Cerebellum (tissue), 4 donors: ENCODE measurements at places on chromosomes 7 and 10. TPM values are rescaled to one million over a fixed set of nuclear protein-coding genes. Genes with fewer than 3 reads are reported as not detected.
A peak's percentile ranks its signal among the peaks of the same experiment; 100 is the strongest.

DNA sequence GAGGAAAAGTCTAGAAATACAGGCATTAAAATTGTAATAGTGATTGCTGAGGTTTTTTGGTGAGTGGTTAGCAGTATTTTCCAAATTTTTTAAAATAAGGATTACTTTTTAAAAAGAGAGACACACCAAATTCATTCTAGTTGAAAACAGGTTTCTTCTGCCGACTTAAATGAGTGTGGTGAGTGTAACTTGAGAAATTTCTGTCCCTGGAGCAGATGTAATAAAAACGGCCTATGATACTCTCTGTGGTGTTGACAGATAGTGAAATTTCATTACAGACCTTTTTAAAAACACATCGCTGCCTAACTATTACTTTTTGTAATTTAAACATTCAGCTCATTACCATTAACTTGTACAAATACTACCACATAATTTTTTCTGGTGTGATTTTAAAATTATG is 90.1 kb downstream of the CYP51A1 start:
- no peak for DNase-seq

DNA sequence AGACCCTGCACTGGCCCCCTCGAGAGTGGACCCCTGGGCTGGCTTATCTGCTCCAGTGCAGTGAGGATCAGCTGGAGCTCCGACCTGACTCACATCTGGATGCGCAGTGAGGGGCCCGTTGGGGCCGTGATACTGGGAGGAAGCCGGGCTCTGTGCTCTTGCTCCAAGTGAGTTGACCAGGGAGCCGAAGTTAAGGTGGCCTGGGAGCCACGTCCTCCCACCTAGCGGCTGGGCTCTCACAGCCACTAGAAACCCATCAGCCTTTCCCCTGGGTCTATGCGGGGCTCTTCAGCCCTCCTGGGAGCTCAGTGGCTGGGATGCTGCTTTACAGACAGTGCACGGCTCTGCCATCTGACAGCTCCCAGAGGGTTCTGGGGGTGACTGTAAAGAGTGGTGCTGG is 9.1 kb downstream of the ALKBH4 start:
- DNase-seq, result no peak

- DNase-seq, result no peak
Observed at GRCh38 chr10:3579845-3580244, 205.2 kb downstream of the KLF6 start.

- DNase-seq, result no peak
Observed at GRCh38 chr10:14124941-14125340, 205.8 kb downstream of the FRMD4A start.

GRCh38 chr7:109527833-109528232 is 958.2 kb downstream of the DNAJB9 start:
- DNase-seq, result no peak

Gene EPDR1
- total RNA-seq, result 21.2 TPM

Gene ATE1
- 31.8 TPM for total RNA-seq

DNA sequence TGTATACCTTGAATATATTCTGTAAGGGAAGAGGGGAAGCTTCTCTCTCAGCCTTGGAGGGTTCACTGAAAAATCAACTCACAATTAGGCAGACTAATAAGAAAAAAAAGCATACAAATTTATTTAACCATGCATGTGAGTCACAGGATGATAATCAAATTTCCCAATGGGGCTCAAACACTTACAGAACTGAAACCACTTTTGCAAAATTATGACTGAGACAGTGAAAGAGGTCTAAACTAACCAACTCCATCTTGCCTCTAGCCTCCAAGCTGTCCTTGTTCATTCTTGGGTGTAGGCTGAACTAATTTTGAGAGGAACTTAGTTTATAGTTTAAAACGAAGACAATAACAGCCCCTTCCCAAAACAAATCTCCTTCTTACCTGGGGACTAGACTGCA is 618.3 kb upstream of the AUTS2 start:
- no peak for DNase-seq

DNA sequence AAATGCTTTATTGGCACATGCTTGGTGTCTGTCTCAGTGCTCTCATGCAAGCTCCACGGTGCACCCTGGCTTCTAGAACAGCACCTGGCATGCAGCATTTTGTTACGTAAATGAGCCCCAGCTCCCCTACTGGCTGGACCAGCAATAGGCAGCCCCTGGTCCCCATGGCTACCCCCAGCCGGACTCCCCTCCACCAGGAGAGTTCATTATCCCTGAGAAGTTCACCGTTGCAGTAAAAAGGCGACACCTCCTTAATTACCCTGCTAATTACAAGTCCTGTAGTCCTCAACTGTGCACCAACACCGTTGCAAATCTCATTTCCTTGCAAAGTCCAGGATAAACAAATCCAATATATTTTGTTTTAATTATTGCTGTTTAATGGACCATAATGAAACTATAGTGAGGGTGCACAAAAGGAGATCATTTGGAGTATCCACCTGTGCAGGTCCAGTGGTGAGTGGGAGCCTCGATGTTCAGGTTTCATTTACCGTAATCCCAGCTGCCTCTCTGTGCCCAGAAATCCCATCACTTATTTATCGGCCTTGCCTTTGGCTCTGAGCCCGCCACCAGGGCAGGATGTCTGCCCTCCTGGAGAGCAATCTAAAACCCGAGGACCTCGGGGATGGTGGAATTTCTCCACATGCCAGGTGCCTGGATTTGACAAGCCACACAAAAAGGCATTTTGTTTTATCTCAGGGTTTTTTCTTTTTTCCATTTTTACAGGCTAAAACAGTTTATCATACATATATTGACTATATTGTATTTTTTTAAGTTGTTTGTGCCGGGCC is 12.8 kb upstream of the DRGX start:
- DNase-seq, result no peak

DNA sequence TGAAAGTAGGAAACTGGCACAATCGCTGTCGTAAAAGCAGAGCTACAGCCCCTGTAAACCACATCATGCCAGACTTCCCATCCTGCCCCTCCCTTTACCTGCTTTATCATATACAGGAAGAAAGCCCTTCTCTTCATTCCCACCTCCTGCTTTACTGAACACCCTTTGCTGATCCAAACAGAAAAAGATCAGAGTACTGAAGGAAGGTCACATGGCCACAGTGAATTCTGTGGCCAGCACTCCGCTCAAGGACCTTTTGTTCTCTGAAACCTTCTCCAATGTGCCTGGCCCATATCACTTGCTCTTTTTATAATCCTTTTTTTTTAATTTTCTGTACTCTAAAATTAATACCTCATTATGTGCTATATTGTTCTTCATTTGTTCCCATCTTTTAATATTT is 108.8 kb upstream of the LRGUK start:
- DNase-seq, result no peak

DNA sequence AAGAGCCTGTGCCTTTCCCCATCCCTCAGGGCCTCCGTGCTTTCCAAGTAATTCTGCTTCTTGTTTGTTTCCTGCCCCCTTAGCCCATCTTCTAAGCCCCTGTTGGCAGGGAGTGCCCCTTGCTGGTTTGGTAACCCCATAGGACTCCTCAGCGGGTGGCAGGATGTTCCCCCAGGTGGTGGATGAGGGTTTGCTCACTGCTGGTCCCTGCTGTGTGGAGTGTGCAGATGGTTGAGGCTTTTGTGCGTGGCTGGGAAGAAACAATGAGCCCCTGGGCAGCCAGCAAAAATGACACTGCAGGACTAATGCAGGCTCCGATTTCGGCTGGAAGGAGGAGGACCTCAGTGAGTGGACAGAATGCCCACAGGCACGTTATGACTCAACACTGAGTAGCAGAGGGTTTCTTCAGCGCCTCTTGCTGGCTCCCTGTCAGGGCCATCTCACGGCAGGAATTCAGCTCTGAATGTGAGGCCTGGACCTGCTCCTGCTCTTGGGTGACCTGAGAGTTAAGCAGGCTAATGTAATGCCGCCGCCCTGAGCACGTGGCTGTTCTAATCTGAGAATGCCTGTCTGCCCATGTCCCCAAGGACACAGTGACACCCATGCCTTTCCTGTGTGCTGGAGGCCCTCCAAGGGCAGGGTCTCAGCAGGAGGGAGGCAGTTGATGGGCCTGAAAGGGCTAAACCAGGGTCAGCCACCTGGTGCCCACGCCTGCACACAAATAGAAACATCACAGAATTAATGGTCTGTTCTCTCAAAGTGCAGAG is 16.6 kb downstream of the BAG3 start:
- no peak for DNase-seq

Gene ADAM12
- total RNA-seq, result 16.7 TPM

GRCh38 chr7:134660242-134660785 is 13.7 kb downstream of the BPGM start:
- no peak for DNase-seq

DNA sequence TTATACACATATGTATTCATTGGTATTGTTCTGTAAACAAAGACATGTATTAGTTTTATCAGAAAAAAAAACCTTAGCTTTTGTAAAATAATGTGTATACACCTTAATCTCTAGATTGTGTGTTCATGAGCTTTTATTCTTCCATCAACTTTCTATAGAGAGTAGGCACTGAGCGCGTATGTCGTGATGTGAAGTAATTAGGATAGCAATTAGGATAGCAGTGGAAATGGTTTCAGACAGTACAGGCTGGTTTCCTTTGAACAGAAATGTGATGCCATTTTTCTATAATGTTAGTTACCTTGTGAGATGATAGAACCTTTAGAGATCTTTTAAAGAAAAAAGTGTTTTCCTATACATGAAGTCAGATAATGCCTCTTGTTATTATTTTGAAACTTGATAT is 237.7 kb upstream of the LRRN3 start:
- no peak for DNase-seq

Gene NME8
- not detected for total RNA-seq

GRCh38 chr7:18123508-18124239 is 96.0 kb upstream of the PRPS1L1 start:
- DNase-seq, result no peak

DNA sequence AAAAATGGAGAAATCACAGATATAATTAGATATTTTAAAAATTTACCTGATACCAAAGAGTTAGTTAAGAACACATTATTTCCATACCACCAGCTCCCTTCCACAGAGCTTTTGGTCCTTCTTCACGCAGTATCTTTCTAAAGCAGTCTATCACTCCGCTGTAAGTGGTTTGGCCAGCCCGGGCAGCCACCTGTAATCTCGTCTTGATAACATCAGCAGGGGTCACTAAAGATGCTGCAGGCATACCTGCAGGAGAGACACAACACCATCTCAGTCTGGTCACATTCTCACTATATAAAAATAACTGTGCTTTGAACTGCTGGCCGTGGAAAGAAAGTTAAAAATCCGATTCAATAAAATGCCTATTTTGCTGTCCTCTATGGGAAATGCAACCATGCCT is 200.1 kb downstream of the SLC25A13 start:
- DNase-seq, result no peak

Gene KAZALD1
- total RNA-seq, result 1.3 TPM

DNA sequence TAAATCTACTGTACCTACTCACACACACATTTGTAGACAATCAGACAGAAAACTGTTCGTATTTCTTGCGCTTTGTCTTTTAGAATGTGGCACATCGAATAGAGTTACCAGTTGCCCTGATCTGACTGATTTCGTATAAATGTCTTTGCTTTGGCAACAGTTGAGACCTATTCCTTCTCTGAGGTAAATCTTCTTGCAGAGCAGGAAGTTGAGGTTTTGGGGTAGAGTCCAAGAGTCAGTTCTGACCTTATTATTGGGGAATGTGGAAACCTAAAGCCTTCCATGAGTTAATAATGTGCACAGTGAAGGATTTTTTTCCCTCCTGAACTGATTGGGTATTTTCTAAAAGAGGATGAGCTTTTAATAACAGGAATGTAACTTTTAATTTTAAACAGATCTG is 135.3 kb downstream of the KIAA1217 start:
- no peak for DNase-seq

DNA sequence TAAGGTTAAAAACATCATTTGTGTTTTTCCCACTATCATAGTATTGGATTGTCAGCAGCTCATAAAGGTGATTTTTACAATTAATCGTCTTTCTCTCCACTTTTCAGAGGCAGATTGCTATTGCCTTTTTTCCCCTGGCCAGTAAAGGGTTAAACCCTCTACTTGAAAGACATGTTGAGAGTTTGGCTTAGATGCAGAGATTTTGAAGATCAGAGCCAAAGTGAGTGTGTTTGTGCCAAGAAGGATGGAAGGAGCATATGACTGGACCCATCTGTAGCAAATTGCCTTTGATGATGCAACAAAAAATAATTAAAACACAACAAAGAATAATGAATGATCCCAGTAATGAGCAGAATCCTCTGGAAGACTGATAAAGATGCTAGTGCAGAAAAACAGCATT is 373.1 kb downstream of the MALRD1 start:
- peak; percentile 35 for DNase-seq

DNA sequence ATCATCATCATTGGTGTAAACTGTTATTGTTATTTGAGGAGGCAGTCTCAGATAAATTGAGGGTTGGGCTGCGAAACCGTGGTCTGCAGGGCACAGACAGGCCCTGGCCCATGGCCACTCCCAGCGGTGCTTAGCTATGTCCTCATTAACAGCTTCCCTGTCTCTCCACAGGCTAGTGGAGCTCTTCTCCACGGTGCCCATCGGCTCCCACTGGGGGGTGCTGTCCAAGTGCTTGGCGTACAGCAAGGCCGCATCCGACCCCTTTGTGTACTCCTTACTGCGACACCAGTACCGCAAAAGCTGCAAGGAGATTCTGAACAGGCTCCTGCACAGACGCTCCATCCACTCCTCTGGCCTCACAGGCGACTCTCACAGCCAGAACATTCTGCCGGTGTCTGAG is 21.6 kb downstream of the GPR26 start:
- DNase-seq, result no peak

Gene AKR1C1
- total RNA-seq, result 22.4 TPM

- DNase-seq, result no peak
Observed at GRCh38 chr10:102951316-102951715, 33.2 kb downstream of the CNNM2 start.

Gene CPVL
- 7.8 TPM for total RNA-seq

DNA sequence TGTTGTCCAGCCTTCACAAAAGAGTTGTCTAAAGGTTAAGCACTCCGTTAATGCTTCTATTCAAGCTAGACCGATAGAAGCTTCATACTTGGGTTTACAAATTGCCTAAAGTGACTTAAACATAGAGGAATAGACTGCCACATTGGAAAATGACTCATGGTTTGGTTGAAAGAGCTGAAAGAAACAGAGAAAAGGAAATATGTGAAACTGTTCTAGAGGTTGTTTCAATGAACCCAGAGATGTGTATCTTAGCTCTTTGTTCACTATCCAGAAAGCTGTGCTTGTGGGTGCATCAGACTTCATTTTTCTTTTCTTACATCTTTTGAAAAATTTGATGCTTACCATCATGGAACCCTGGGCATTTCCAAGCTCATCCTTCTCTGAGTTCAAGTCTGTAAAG is 736.2 kb downstream of the INHBA start:
- no peak for DNase-seq

Gene CNPY1
- 19.4 TPM for total RNA-seq

Gene NRG3
- total RNA-seq, result 27.1 TPM

- no peak for DNase-seq
Observed at GRCh38 chr10:58477902-58478301, 34.8 kb upstream of the BICC1 start.

Gene PRPS1L1
- total RNA-seq, result not detected
